ENCODE measurements at places on chromosomes 6 and 20.
A peak's percentile ranks its signal among the peaks of the same experiment; 100 is the strongest.

- H3K36me3 ChIP-seq = 0 out of 2 replicates have a peak, but pooled peaks cover 2% of the 10 kb centered on the region
- H3K27ac ChIP-seq = no peak overlapping the region
- H3K27me3 ChIP-seq = no peaks in the 10 kb centered on the region
- peaks cover 6% of the 10 kb centered on the region for H3K4me1 ChIP-seq
- no peak overlapping the region for H3K4me3 ChIP-seq
- DNase-seq = no peak
Measured at GRCh38 chr20:4901031-4901818, 100.1 kb downstream of the SLC23A2 start.

DNA sequence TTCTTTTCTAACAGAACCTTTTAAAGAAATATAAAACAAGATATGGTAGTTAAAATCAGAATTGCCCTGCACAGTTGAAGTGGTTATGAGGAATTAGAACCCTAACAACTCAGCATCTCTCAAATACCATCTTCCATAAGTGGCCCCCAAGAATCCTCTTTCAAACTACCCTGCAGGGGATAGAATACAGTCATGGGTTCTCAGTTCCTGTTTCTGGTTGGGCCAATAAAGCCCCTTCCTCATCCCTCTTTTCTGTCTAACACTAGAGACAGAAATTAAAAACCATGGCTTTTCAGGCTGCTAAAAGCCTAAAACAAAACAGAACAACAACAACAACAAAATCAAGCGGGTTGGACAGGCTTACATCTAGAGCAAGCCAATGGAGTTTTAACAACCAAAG lies 6.7 kb upstream of the LCA5 start:
- no peaks in the 10 kb centered on the region for H3K27me3 ChIP-seq
- H3K36me3 ChIP-seq = no peaks in the 10 kb centered on the region

DNA sequence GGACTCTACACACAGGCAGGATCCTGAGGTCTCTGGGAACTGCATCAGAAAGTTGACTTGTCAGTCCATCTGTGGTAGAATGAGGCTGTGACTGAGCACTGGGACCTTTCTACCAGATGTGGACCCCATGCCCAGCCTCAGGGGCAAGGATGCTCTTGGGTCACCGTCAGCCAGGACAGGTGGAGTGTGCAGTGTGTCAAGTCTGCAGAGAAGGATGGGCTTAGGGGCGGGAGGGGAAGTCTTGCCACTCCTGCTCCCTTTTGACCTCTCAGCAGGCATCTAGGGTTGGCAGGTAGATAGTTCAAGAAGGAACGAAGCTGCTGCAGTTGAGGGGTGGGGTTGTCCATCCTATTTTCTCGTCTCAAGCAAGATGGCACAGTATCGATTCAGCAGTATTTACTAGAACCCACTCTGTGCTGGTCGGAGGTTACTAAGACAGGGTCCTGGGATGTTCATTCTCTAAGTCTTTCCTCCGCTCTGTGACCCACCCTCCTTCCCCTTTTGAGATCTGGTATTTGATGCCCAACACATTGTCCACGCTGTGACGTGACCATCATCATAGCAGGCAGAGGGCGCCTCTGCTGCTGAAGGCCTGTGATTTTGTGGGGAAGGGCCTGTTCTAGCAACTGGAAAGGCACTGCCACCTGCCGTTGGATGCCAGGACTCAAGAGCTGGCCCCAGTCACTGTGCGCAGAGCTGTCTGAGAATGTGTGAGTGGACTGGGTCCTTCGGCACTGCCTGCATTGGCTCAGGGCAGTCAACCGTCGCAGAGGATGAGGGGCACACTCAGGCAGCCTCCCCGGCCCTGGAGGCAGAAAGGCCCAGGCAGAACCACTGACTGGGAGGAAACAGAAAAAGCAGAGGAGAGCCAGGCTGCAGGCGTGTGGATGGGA lies 23.2 kb downstream of the RBCK1 start:
- no peak for DNase-seq
- no peak overlapping the region for H3K27ac ChIP-seq
- peaks cover 5% of the 10 kb centered on the region for H3K36me3 ChIP-seq
- peaks cover 11% of the 10 kb centered on the region for H3K27me3 ChIP-seq

GRCh38 chr6:168129292-168130167 lies 50.5 kb upstream of the FRMD1 start:
- no peaks in the 10 kb centered on the region for H3K36me3 ChIP-seq
- no peak overlapping the region for H3K27ac ChIP-seq
- H3K4me3 ChIP-seq = no peak overlapping the region
- peaks cover 18% of the 10 kb centered on the region for H3K4me1 ChIP-seq
- peaks cover 9% of the 10 kb centered on the region for H3K27me3 ChIP-seq

- peaks cover 23% of the 10 kb centered on the region for H3K4me1 ChIP-seq
- DNase-seq = no peak
- no peak overlapping the region for H3K4me3 ChIP-seq
- H3K27ac ChIP-seq = peak overlapping the region; percentile 13
- peaks cover 33% of the 10 kb centered on the region for H3K36me3 ChIP-seq
Measured at GRCh38 chr6:158803733-158804143, 15.4 kb downstream of the EZR start.

- no peaks in the 10 kb centered on the region for H3K27me3 ChIP-seq
- no peak for DNase-seq
- no peaks in the 10 kb centered on the region for H3K4me1 ChIP-seq
- no peak overlapping the region for H3K27ac ChIP-seq
- no peak overlapping the region for H3K4me3 ChIP-seq
- no peaks in the 10 kb centered on the region for H3K36me3 ChIP-seq
Measured at GRCh38 chr6:107033126-107033525, 5.1 kb downstream of the MTRES1 start.

DNA sequence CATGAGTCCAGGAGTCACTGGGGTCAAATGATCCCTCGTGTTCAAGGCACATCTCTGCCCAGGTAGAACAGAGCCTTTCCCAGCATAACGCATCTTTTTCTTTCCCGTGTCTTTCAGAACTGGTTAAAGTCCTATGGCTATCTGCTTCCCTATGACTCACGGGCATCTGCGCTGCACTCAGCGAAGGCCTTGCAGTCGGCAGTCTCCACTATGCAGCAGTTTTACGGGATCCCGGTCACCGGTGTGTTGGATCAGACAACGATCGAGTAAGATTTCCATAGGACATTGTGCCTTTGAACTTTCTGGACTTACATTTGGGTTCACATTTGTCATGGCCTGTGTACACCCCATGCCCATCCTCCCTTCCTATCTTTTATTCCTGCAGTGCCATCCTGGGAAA lies 20.2 kb downstream of the MMP24 start:
- H3K4me3 ChIP-seq = no peak overlapping the region
- no peak overlapping the region for H3K27ac ChIP-seq
- H3K36me3 ChIP-seq = peaks cover 8% of the 10 kb centered on the region

GRCh38 chr6:89564752-89565427 lies 73.7 kb downstream of the LYRM2 start:
- no peak for DNase-seq
- no peak overlapping the region for H3K4me3 ChIP-seq
- H3K27ac ChIP-seq = no peak overlapping the region
- H3K27me3 ChIP-seq = no peaks in the 10 kb centered on the region
- H3K4me1 ChIP-seq = peaks cover 6% of the 10 kb centered on the region
- H3K36me3 ChIP-seq = no peaks in the 10 kb centered on the region

DNA sequence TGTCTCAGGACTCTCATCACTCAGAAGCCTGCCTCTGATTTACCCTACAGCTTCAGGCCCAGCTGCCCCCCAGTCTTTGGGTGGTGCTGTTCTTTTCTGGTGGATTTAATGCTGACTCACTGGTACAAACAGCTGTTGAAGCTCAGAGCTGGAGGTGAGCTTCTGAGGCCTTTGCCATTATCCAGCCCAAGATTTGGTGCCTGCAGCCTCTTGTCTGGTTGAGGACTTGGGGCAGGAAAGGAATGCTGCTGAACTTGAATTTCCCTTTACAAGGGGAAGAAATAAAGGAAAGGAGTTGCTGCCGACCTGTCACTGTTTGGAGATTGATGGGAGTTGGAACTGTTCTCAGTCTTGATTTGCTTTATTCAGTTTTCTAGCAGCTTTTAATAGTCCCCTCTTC lies 19.8 kb downstream of the ABCF1 start:
- no peaks in the 10 kb centered on the region for H3K27me3 ChIP-seq
- H3K4me1 ChIP-seq = no peaks in the 10 kb centered on the region
- no peak for DNase-seq
- H3K4me3 ChIP-seq = no peak overlapping the region
- no peak overlapping the region for H3K27ac ChIP-seq
- peaks cover 73% of the 10 kb centered on the region for H3K36me3 ChIP-seq

DNA sequence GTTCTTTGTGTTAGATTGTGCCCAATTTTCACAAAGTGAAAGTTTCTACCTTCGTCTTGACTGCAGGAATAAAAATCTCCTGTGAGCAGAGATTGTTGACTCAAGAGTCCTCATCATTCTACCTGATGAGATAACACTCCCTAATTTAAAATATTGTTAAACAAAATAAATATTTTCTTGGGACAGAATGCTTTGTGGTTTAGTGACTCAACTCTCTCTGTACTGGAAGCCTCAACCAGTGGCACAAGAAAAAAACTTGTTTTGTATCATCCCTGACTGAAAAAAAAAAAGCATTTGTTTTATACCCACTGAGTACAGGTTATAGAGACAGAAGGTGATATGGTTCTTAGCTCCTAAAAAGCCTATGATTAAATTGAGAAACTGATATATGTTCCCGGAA lies 78.9 kb downstream of the CRYBG1 start:
- no peak for DNase-seq
- H3K36me3 ChIP-seq = no peaks in the 10 kb centered on the region

- no peak overlapping the region for H3K27ac ChIP-seq
- no peak overlapping the region for H3K4me3 ChIP-seq
- H3K36me3 ChIP-seq = no peaks in the 10 kb centered on the region
- DNase-seq = no peak
- no peaks in the 10 kb centered on the region for H3K27me3 ChIP-seq
Measured at GRCh38 chr6:105911106-105911629, 175.0 kb upstream of the PRDM1 start.

DNA sequence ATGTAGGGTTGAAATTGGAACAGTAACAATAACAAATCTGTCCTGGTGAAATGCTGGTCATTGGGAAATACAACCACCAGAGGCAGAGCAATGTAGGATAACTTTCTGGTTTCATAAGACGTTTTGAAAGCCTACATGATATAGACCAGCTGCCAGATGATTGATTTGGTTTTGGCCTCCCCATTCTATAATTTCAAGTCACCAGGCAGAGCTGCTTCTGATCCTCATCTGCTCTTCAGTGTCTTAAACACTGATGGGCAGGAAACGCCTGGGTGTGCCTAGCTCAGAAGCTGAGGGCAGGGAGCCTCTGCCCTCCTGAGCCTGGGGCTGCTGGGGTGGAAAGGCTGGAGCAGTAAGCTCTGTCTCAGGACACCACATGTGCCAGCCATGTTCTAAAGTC lies 24.5 kb downstream of the DHX35 start:
- peaks cover 3% of the 10 kb centered on the region for H3K4me1 ChIP-seq
- no peak overlapping the region for H3K27ac ChIP-seq
- DNase-seq = no peak
- H3K4me3 ChIP-seq = no peak overlapping the region

DNA sequence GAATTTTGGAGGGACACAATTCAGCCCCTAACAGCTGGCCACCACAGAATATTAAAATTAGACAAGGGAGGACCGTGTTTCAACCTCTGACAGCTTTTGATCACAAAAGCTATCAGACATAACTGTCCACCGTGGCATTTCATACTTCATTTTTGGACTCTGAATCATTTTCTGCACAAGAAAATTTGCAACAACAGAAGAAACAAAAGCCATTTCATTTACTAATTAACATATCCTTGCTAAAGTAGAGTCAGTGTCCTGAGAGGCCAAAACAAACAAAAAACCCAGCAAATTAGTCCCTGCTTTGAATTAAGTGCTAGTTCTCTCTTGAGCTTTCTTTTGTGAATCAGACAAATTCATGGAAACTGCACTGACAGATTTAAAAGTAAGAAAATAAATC lies 17.6 kb upstream of the COL12A1 start:
- H3K27ac ChIP-seq = no peak overlapping the region
- DNase-seq = no peak
- H3K4me3 ChIP-seq = no peak overlapping the region
- H3K27me3 ChIP-seq = no peaks in the 10 kb centered on the region
- H3K4me1 ChIP-seq = peaks cover 4% of the 10 kb centered on the region

- H3K27me3 ChIP-seq = no peaks in the 10 kb centered on the region
- no peak overlapping the region for H3K27ac ChIP-seq
- H3K4me3 ChIP-seq = no peak overlapping the region
- H3K4me1 ChIP-seq = peaks cover 5% of the 10 kb centered on the region
Measured at GRCh38 chr6:53959717-53960116, 151.5 kb upstream of the MLIP start.

- no peak overlapping the region for H3K4me3 ChIP-seq
- peaks cover 3% of the 10 kb centered on the region for H3K36me3 ChIP-seq
- peaks cover 94% of the 10 kb centered on the region for H3K27me3 ChIP-seq
- H3K27ac ChIP-seq = no peak overlapping the region
- peaks cover 13% of the 10 kb centered on the region for H3K4me1 ChIP-seq
Measured at GRCh38 chr6:1380625-1381427, 8.6 kb upstream of the FOXF2 start.

DNA sequence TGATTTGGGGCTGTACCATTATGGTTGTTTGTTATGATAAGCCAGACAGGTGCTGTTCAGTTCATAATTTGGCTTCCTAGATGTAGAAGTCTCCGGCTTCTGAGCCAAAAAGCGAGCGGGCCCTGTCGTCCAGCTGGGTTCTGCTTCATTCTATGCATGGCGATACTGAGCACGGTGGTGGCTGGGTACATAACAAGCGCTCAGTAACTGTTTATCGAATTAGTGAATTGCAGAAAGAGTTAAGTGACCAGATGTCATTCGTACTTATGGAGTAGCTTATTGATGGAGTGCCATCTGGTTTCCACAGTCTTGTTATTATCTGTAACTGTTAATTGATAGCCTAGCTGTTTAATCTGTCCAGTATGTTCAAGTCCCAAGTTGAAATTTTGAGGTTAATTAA lies 85.0 kb downstream of the DTD1 start:
- H3K4me3 ChIP-seq = no peak overlapping the region
- H3K36me3 ChIP-seq = no peaks in the 10 kb centered on the region
- DNase-seq = no peak
- H3K4me1 ChIP-seq = no peaks in the 10 kb centered on the region

- no peaks in the 10 kb centered on the region for H3K36me3 ChIP-seq
- no peaks in the 10 kb centered on the region for H3K27me3 ChIP-seq
- H3K27ac ChIP-seq = no peak overlapping the region
- no peak overlapping the region for H3K4me3 ChIP-seq
- no peak for DNase-seq
Measured at GRCh38 chr6:121491576-121491975, 56.1 kb downstream of the GJA1 start.

DNA sequence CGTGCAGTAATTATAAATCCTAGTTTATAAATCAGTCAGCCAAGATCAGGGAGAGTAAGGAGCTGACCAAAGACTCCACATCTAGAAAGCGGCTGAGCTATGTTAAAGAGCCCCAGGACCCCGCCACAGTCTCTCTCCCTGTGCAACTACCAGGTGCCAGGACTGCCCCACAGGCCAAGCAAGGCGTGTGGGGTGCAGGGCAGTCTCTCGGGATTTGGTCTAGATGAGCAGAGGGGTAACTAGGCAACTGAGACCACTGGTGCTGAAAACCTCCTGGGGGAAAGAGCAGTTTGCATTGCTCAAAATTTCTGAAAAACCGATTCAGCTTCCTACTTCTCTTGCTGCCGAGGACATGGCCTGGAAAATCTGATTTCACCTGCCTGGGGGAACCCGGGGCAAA lies 10.4 kb downstream of the PMEPA1 start:
- H3K36me3 ChIP-seq = no peaks in the 10 kb centered on the region
- peaks cover 12% of the 10 kb centered on the region for H3K4me1 ChIP-seq
- no peak for DNase-seq
- H3K27me3 ChIP-seq = no peaks in the 10 kb centered on the region

Data from H1 (cell line).